Activated CD8-positive, alpha-beta memory T cell treated with anti-CD3 and anti-CD28 coated beads, Interleukin-2, amount 10 ng/mL, durations not matched to agents 7 days and 5 days (primary cell): ENCODE measurements at places on chromosomes 7 and 10. TPM values are rescaled to one million over a fixed set of nuclear protein-coding genes. Genes with fewer than 3 reads are reported as not detected.

DNA sequence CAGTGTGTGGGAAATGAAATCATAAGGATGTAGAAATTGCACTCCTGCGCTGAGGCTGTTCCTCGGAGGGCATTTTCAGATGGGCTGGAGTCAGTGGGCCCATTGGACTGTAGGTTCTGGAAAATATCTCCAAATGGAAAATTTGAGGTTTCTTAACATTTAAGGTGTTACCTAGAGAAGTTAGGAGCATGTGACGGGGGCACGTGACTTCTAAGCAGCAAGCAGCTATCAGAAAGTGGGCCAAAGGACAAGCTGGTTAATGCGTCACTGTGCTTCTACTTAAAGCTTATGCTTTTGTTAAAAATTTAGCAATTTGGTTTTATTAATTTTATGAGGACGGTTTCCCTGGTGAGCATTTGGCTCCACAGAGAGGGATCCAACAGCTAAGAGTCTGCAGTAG is 298.7 kb downstream of the DPP6 start:
- DNase-seq: no peak

GRCh38 chr7:55078465-55079372 is 59.9 kb downstream of the EGFR start:
- no peak for DNase-seq

DNA sequence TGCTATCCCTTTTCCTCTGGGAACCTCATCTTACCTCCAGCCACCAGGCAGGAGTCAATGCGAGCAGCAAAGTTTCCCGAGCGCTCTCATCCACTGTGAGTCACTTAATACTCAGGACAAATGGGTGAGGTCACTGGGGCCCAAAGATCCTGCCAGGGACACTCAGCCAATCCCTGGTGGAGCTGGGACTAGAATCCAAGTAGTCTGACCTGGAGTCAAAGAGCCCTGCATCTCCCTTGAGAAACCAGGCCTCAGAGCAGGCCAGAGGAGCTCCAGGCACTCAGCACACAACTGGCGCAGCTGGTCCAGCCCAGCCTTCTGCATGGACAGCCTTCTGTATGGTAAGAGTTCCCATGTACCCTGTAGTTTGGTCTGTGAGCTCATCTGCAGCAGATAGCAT is 142.3 kb downstream of the MAPK8 start:
- DNase-seq: no peak

DNA sequence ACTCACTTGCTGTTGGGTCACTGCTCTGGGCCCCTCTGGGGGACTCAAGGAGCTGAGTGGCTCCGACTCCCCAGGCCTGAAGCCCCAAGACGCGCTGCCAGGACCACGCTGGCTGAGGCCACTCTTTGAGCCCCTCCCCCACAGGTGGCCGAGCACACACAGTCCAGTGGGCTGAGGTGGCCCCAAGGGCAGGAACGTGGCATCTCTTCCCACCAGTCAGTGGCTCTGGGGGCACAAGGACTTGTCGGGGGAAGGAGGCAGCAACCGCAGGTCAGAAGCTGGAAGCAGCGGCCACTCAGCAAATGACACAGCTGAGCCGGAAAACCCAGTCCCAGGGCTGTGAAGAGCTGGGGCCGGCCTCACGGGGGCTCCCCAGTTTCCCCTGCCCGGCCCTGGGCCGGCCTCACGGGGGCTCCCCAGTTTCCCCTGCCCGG is 24.1 kb downstream of the GRIFIN start:
- no peak for DNase-seq

Gene FXYD4
- total RNA-seq: not detected

Gene TRPV5
- total RNA-seq: not detected

Gene ITPRIP
- total RNA-seq: 21.9 TPM
